Activated T-cell treated with anti-CD3 and anti-CD28 coated beads for 48 hours (primary cell): ENCODE measurements at places on chromosomes 1 and 21.

GRCh38 chr21:33076600-33077329 is 6.8 kb downstream of the OLIG1 start:
- DNase-seq = no peak

- peak; percentile 34 for DNase-seq
Observed at GRCh38 chr1:198669023-198669698, 30.3 kb downstream of the PTPRC start.

- peak; percentile 70 for DNase-seq
Observed at GRCh38 chr1:44786138-44786840, 1.7 kb downstream of the BEST4 start.

DNA sequence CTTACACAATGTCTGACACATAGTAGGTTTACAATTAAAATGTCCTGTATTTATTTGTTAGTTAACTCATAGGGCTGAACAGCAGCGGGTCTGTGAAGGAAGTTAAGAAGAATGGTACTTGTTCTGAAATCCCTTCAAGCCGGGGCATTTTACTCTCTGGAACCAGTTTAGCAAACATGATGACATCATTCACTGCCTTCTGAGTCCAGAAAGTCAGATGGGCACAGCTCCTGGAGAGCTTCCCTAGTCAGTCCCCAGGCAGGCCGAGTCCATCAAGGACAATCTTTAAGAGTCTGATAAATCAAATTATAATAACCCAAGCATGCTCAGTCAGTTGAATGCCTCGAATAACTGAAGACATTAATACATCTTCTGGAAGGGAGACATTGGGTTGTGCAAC is 125.4 kb upstream of the DAB1 start:
- no peak for DNase-seq

DNA sequence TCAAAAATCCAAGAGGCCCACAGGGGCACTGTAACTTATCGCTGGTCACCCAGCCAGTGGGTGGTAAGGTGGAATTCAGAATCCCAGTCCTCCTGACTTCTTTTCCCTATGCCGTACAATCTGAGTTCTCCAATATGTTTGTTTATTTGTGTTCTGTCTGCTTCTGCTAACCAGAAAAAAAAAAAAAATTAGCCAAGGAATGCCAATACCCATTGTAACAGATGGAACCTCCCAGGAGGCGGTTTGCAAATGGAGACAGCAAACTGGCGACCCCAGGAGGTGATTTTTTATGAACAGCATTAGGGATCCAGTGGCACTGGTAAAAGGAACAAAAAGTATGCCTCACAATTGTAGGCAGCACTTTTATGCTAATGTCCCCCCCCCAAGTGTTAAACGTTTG is 189.0 kb upstream of the FGGY start:
- DNase-seq = no peak

DNA sequence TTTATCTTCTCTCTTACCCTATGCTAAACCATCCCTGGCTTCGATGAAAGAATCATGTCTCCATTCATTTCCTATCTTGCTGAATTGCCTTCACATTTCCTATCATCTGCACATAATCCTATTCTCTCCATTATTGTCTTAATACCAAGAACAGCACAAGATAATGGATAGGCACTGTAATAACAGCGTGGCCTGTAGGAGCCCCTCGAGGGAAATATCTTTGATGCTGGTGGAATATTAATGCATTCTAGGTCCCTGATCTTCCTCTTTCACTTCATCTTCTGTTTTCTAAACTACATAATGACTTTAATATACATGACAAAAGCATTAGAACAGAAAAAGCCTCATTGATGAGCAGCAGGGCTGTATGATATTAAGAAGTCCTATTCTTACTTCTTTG is 720.6 kb downstream of the RWDD3 start:
- no peak for DNase-seq

DNA sequence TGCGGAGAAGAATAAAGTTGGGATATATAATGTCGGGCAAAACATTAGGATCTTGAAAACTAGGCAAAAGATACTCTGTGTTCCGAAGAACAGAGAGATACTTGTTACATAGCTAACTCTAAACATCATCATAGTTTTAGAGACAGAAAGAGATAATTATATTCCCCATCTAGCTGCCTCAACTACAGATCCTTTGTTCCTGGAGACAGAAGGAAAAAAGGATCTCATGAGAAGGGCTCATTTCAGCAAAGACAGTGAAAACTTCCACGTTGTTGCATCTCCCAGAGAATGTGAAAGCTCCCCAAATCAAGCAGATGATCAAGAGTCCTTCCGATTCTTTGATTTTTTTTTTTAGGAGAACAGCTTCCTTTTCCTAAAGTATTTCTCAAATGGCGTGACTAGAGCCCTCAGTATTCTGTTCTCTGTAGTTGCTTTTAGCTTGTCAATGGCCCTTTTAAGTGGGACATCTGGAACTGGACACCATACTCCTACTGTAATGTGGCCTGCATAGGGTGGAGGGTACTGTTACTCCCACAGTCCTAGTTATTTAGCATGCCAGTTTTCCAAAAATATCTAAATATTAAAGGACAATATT is 1048.2 kb downstream of the TTLL7 start:
- DNase-seq = no peak

DNA sequence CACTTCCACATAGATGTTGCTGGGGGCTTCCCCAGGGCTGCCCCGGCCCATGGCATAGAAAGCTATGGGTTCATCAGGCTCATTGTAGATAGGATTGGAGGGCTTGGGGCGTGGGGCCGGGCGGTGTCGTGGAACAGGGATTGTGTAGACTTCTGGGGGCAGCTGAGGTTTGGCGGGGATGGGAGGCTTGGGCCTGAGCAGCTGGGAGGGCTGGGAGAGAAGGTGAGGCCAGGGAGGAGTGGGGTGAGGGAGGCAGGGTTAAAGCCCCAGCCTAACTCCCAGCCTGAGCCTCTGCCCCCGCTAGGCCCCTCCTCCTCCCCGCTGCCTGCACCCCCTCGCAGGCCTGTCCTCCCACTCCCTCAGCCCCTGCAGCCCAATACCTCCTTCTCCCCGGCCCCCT is 7.4 kb downstream of the SH2D2A start:
- DNase-seq = no peak

- no peak for DNase-seq
Observed at GRCh38 chr1:24528744-24529143, 26.1 kb downstream of the RCAN3 start.

DNA sequence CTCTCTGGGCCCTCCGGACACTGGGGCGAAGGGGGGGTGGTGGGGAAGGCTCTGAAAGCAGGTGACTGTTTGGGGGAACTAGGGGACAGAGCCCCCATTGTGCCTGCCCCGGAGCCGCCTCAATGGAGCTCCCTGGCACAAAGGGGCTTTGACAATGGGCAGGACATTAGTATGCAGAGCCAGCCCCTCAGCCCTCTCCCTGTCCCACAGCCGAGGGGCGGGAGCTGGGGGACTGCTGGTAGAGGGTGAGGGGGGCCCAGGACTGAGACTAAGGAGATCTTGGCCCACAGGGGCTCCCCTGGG is 7.8 kb downstream of the KCNJ10 start:
- no peak for DNase-seq

GRCh38 chr1:32817815-32818786 is 648 bp downstream of the S100PBP start:
- DNase-seq = peak; percentile 33

DNA sequence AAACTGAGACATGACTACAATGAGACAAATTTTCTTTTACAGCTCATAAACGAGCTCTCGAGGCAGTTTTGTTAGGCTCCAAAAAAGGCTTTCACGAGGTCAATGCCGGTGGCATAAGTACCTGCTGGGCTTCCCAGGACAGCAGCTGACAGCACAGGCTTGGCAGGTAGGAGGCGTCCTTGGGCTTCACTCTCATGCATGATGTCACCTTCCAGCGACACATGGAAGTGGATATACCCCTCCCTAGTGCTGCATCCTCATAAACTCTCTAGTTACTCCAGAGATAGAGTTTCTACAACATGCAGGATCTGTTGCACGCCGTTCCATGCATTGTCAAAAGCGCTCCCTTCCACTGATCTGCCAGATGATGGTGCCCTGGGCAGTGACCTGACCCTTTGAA is 112.5 kb upstream of the PAXBP1 start:
- DNase-seq = no peak

- DNase-seq = no peak
Observed at GRCh38 chr1:101314244-101314643, 77.4 kb downstream of the S1PR1 start.

- DNase-seq = no peak
Observed at GRCh38 chr1:114517348-114517747, 6.3 kb upstream of the TRIM33 start.

GRCh38 chr1:244730153-244730933 is 77.4 kb downstream of the DESI2 start:
- DNase-seq = peak; percentile 24

DNA sequence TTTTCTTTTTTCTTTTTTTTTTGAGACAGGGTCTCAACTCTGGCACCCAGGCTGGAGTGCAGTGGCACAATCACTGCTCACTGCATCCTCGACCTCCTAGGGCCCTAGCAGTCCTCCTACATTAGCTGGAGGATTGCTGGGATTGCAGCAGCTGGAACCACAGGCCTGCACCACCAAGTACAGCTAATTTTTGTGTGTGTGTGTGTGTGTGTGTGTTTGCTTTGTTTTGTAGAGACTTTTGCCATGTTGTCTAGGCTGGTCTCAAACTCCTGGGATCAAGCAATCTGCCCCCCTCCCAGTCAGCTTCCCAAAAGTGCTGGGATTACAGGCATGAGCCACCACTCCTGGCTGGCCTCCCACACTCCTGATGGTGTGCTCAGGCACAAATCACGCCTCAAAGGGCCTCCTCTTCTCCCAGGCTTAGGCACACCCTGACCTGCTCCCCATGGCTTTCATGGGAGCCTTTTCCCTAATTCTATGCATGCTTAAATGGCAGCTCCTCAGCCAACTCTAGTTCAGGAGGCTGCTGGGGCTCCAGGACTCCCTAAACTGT is 9.4 kb downstream of the FAM229A start:
- DNase-seq = no peak

DNA sequence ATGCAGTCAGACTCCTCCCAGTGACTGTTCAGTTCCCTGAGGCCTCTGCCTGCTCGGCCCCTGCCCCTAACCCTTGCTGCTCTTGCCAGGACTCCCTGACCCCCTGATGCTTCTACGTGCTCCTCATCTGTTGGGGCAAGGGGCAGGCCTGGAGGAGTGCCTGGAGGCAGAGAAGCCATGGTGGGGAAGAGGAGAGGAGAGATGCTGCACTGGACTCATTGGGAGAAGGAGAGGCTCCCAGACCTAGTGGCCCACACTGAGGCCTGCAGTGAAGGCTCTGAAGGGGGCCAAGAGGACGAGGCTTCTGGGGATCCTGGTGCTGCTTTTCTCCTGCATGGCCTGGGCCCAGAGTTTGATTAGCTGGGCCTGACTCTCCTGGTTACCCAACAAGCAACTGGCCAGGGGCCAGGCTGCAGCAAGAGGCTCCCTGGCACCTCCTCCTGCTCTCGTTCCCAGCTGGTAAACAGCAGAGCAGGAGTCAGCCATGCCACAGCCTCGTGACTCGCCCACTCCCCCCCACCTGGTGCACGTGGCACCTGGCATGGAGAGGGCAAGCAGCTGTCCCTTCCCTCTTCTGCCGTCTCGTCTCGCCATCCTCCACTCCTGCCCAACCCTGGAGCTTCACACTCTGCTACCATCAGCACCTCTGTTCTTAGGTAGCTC is 847 bp upstream of the RORC start:
- no peak for DNase-seq
